A673 (cell line): ENCODE measurements at places on chromosomes 5 and 9.
A peak's percentile ranks its signal among the peaks of the same experiment; 100 is the strongest.

DNA sequence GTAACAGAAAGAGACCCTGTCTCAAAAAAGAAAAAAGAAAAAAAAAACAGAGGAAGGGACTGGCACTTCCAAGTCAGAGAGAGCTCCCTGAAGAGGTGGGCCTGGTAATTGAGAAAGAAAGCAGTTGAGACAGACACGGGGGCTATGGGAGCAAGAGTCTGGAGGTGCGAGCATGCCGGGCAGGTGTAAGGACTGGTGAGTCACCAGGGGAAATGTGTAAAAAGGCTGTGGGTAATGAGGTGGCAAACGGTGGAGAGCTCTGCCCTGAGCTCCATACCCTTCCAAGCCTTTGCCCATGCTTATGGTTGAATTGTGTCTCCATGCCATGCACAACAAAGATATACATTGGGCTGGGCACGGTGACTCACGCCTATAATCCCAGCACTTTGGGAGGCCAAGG is 18.0 kb upstream of the JADE2 start:
- no peak for DNase-seq

- DNase-seq = peak; percentile 35
These were observed 96.4 kb downstream of the DIRAS2 start for GRCh38 chr9:90546200-90546599.

DNA sequence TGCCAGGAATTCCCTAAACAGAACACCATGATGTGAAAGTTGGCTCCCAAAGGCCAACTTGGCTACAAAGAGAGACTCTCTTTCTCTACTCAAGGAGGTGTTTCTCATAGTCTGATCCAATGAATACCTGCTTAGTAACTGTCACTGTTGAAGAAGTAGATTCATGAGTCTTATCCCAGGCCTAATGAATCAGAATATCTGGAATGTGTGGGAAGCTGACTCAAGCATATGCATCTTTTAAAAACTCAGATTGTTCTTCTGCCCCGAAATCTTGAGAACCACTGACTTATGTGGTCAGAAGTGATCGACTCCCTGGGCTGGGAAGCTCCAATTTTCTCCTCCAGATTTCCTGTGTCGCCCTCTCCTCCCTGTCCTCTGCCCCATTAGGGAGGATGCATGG is 345.6 kb downstream of the PLK2 start:
- DNase-seq = no peak

DNA sequence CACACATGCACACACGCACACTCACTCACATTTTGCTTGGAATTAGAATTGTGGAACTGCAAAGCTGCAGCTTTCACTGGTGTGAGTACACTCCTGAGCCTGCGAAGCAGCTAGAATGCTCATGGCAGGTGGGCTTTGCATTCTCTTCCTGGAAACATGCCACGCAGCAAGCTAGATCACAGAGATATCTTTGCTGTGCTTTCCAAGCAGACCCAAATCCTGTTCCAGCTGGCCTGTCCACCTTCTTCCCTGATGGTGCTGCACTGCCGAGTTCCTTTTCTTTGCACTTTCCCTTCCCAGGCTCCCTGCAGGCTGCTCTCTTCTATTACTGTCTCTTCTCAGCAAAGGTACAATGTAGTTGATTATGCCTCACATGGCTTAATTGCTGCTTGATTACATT is 92.7 kb upstream of the CKMT2 start:
- no peak for DNase-seq

GRCh38 chr5:149794487-149794971 is 64.4 kb downstream of the PPARGC1B start:
- no peak for DNase-seq

DNA sequence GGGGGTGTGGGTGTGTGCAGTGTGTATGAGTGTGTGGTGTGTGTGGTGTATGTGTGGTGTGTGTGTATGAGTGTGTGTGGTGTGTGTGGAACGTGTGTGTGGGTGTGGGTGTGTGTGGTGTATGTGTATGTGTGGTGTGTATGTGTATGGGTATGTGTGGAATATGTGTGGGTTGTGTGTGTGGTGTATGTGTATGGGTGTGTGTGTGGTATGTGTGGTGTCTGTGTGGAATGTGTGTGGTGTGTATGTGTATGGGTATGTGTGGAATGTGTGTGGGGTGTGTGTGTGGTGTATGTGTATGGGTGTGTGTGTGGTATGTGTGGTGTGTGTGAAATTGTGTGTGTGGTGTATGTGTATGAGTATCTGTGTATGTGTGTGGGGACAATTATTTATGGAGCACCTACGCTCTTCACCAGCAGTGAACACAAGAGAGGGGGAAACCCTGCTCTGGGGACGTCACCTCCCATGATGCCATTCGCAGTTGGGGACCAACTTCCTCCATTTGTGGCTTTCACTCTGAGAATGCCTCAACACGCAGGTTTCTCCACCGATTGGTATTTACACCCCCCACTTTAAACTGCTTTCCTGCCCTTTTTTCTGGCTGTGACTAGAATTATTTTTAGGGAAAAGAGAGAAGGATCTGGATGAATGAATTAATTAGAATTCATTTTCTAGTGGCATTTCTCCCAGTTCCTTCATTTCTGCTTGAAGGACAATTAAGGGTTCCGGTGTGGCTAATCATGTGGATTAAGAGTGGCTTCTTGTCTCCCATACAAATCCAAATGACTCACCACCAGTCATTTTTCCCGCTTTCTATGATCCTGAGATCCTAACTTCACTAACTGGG is 238.1 kb downstream of the ROR2 start:
- DNase-seq = peak; percentile 71

DNA sequence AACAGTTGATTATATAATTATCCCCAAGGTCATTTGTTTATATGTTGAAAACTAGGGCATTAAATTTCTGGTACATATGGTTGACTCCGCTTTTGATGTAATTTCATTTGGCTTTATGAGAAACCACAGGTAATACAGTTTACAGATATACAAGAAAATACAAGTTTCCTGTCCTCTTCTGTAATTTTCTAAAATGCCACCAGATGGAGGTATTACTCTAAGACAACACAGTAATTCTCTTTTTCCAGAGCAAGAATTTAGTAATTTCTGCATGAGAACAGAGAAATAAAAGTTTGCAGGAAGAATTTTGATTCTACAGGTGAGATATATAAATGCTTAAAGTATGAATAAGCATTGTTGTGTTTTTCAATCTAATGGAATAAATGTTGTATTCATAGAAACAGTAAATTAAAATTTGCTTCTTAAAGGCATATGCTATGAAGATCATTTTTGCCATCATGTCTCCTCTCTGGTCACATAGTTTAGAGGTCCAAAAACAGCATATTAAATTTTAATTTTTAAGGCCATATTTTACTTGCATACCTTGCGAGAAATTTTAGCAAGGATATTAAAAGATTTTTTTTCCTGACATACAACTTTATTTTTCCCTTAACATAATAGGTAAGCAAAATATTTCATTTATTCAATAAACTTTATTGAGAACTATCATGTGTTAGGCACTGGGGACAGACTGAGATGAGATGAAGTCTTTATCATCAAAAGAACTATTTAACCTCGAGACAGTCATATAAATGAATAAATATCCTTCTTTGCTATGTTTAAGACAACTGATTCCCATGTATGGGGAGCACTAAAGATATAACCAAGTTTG is 22.7 kb downstream of the CHD1 start:
- DNase-seq = peak; percentile 69

DNA sequence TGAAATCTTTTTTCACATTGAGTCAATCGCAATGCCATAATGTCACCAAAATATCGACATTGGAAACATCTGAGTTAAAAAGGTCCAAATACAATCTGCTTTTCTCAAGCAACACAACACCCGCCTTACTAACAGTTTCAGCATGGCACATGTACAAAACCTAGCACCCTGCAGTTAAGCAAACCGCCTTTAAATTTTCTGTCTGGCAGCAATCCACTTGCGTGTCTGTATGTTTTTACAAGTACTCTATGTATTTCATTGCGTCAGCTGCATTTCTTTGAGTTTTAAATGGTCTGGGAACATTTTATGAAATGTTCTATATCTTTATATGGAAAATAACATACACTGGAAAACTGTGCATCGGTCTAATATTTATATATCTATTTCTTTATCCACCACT is 134.6 kb downstream of the DENND1A start:
- DNase-seq = no peak

DNA sequence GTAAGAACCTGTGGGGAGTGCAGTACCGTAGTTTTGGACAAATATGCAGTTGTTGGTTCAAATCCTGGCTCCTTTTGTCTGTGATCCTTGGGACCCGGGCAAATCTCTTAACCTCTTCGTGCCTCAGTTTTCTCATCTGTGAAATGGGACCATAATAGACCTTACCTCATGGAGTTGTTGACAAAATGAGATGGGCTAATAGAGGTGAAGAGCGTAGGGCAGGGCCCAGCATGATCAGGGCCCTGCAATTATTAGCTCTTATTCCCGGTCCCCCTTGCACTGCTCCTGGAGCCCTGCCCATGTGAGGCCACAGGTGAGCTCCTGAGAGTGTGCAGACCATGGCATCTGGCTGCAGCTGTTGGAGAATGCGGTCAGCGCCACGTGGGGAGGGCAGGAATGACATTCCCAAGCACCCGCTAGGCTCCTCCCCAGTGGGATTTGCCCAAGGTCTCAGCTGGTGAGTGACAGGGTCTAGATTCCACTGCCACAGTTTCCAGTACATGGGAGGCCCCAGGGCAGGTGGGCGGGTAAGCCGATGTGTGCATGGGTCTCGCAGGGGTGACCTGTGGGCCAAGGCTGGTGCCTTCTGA is 41.0 kb downstream of the NEK6 start:
- DNase-seq = no peak

GRCh38 chr9:4327504-4328191 is 27.8 kb upstream of the GLIS3 start:
- peak; percentile 13 for DNase-seq

GRCh38 chr5:174581894-174582293 is 142.5 kb upstream of the MSX2 start:
- no peak for DNase-seq

- no peak for DNase-seq
These were observed 286.8 kb downstream of the ARHGAP26 start for GRCh38 chr5:143056792-143057579.

DNA sequence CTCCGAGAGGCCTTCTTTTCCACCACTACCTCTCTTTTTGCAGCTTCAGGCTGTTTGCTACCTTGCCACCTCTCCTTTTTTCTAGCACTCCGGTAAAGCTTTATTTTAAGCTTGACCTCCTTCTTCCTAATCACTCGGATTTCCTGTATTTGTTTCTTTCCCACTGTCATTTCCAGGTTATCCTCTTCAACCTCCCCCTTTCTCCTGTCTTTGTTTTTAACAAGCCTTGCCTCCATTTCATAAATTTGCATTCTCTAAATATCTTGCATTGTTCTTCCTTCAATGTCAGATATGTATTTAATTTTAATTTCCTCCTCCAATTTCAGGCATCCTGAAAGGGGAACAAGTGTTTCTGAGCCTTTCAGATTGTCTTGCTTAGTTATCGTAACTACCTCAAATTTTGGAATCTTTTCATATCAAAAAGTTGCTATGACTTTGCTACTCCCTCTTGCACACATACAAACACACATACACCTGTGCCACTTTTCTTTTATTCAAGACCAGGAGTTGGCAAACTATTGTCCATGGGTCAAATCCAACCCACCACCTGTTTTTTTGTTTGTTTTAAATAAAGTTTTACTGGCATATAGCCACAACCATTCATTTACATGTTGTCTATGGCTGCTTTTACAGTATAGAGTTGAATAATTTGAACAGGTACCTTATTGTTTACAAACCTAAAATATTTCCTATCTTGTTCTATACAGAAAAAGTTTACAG is 22.7 kb downstream of the DPYSL3 start:
- no peak for DNase-seq

DNA sequence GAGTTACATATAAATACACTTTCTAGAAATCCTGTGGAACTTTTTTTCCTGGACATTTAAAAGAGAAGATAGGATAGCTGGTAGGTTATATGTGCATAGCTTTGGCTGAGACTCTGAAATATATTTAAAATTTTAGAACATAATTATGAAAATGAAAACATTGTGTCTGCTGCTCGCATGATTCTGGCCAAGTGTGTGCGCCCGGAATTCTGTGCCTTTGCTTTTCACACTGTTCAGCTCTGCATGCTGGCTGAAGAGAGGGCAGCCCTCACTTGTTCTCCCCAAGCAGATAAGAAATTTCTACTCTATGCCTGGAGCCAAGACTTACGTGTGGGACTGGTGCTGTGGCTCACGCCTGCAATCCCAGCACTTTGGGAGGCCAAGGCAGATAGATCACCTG is 153.9 kb downstream of the MED10 start:
- no peak for DNase-seq

DNA sequence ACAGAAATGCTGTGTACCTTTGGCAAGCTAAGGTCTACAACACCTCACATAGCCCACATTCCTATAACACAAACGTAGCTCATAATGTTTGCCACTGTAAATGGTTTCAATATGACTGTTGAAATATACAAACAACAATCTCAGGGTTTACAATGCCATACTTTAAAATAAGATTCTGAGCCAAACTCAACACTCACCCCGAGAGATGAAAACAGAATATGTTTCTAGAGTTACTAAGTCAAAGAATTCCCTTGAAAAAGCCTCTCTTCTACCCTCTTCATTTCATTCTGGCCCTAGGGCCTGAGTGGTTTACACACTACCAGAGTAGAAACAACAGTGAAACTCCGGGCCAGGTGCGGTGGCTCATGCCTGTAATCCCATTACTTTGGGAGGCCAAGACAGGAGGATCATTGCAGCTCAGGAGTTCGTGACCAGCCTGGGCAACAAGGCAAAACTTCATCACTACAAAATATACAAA is 72.6 kb downstream of the MYO10 start:
- no peak for DNase-seq

DNA sequence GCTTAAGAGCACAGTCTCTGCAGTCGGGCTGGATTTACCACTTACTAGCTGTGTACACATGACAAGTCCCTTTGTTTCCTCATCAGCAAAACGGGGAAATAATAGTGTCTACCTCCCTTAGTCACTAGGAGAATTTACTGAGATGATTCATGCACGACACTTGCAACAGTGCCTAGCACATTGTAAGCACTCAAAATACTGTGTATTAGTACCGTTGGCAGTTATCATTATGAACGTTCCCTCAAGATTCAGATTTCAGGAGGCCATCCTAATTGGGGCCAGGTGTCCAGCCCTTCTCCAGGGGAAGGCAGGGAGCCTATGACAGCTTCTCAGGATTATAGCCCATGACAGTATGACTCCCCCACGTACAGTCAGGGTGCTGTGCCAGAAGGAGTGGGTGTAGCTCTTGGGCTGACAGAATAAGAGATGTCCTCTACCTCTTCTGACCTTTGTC is 164.3 kb downstream of the DOCK2 start:
- DNase-seq = peak; percentile 17

GRCh38 chr5:140605879-140606278 is 27.1 kb downstream of the CD14 start:
- no peak for DNase-seq

DNA sequence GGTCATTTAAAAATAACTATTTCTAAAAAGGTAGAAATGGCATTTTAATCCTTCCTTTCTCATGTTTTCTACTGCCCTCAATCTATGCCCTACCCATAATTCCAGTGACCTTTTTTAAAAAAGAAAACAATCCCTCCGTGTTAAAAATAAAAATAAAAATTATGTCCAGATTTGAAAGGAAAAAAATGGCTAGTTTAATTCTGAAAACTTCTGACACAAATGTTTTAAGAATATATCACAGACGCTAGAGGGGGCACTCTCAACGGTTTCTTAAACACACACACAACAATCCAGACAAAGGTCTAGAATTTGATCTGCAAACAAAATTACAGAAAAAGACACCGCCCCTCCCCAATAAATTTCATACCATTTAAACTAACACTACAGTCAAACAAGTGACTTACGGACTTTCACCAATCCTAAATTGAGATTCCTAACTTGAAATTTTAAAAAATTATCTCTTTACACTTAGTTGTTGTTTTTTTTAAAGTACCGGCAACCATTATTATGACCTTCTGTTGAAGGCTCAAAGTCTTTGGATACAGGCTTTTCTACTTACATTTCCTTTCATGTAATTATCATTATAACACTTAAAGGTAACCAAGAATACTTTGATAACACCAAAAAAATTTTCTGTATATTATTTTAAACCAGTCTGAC is 38.2 kb downstream of the CLINT1 start:
- DNase-seq = peak; percentile 60
